Large intestine (tissue), 12 donors: ENCODE measurements at places on chromosomes 5 and 9.

DNA sequence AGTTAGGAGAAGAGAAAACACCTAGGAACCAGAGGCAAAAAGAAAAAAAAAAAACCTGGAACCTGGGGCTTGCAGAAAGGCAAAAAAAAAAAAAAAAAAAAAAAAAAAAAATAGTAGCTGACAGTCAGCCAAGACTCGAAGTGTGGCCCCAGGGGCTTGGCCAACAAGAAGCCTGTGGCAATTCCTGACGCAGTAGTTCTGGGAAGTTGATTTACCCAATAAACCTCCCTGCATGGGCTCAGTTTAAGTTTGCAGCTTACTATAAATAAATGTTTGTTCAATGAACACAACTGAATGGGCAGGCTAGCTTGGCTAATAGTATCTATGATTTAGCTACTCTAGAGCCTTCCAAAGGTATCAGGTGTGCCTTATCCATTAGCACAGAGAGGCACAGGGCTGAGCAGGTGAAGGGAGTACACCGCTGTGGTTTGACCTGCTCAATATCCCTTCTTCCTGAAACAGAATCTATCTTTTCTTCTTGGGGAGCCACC lies 21.3 kb upstream of the GLRX start:
- no peak for DNase-seq
- H3K27me3 ChIP-seq = no peaks in the 10 kb centered on the region
- H3K27ac ChIP-seq = no peak overlapping the region

GRCh38 chr5:154455585-154455984 lies 9.8 kb downstream of the SAP30L start:
- no peaks in the 10 kb centered on the region for H3K4me1 ChIP-seq
- no peak for DNase-seq
- no peak overlapping the region for H3K27ac ChIP-seq
- peaks cover 79% of the 10 kb centered on the region for H3K36me3 ChIP-seq

GRCh38 chr5:31717561-31717960 lies 78.6 kb downstream of the PDZD2 start:
- no peak overlapping the region for H3K4me3 ChIP-seq
- DNase-seq = no peak
- H3K27ac ChIP-seq = no peak overlapping the region
- no peaks in the 10 kb centered on the region for H3K36me3 ChIP-seq

GRCh38 chr9:72857624-72857996 lies 95.2 kb downstream of the ALDH1A1 start:
- peaks cover 17% of the 10 kb centered on the region for H3K4me1 ChIP-seq
- H3K27me3 ChIP-seq = no peaks in the 10 kb centered on the region
- peak overlapping the region; percentile 53 for H3K27ac ChIP-seq
- H3K4me3 ChIP-seq = no peak overlapping the region

DNA sequence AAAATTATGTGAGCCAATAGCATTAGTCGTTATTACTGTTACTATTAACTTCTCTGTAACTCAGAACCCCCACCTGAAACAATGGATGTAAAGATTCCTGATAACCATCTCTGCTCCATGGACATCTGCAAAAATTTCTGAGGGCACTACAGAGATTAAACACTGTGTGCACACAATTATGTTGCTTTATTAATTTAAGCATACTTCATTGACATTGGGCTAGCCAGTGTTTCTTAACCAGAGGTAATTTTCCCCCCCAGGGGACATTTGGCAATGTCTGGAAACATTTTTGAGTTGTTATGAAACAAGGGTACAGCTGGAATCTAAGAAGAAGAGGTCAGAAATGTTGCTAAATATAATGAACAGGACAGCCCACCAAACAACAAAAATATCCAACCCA lies 19.3 kb downstream of the SLIT3 start:
- H3K4me3 ChIP-seq = no peak overlapping the region
- H3K4me1 ChIP-seq = no peaks in the 10 kb centered on the region
- no peak for DNase-seq
- H3K36me3 ChIP-seq = no peaks in the 10 kb centered on the region

- H3K27me3 ChIP-seq = no peaks in the 10 kb centered on the region
- no peak overlapping the region for H3K27ac ChIP-seq
- H3K4me1 ChIP-seq = no peaks in the 10 kb centered on the region
- DNase-seq = no peak
Observed at GRCh38 chr9:99249619-99250018, 27.5 kb downstream of the SEC61B start.

GRCh38 chr5:82364497-82364896 lies 86.3 kb upstream of the RPS23 start:
- DNase-seq = peak; percentile 48
- H3K27me3 ChIP-seq = no peaks in the 10 kb centered on the region
- H3K4me1 ChIP-seq = no peaks in the 10 kb centered on the region
- H3K36me3 ChIP-seq = no peaks in the 10 kb centered on the region

GRCh38 chr9:134768709-134769351 lies 111.8 kb upstream of the FCN2 start:
- no peak overlapping the region for H3K27ac ChIP-seq
- peak; percentile 23 for DNase-seq
- H3K36me3 ChIP-seq = peaks cover 16% of the 10 kb centered on the region
- H3K4me1 ChIP-seq = no peaks in the 10 kb centered on the region

DNA sequence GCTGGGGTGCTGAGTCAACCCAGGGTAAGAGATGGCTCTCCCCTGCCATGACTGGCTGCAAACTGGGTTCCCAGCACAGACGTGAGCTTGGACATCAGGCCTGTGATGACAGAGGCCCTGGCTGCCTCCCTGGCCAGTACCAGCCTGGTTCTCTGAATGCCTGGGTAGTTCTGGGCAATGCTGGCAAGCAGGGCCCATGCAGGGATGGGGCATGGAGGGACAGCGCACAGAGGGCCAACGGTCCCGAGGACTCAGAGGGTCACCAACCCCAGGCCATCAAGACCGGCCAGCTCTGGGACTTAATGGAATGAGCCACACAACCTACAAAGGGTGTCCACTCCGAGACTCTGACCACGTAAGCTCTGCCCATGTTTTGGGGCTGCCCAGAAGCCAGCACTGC lies 241.4 kb downstream of the FSTL4 start:
- H3K4me3 ChIP-seq = no peak overlapping the region
- H3K4me1 ChIP-seq = no peaks in the 10 kb centered on the region
- H3K36me3 ChIP-seq = no peaks in the 10 kb centered on the region

- H3K27ac ChIP-seq = no peak overlapping the region
- DNase-seq = no peak
- H3K4me3 ChIP-seq = no peak overlapping the region
Observed at GRCh38 chr5:147095740-147096139, 139.1 kb upstream of the STK32A start.
